ENCODE measurements at places on chromosomes 2 and 18. TPM values are rescaled to one million over a fixed set of nuclear protein-coding genes. Genes with fewer than 3 reads are reported as not detected.

DNA sequence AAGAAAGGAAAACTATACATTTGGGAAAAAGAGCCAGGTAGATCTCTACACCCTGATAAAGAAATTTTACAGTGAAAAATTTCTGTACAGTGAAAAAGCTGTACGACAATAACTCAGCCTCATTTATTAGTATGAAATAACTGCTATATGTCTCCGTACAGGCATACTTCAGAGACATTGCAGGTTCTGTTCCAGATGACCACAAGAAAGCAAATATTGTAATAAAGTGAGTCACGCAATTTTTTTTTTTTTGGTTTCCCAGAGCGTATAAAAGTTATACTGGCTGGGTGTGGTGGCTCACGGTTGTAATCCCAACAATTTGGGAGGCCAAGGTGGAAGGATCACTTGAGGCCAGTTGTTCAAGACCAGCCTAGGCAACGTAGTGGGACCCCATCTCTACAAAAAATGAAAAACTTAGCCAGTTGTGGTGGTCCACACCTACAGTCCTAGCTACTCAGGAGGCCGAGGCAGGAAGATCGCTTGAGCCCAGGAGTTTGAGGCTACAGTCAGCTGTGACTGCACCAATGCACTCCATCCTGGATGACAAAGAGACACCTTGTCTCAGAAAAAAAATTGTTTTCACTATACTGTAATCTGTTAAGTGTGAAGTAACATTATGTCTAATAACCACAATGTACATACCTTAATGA, 28.2 kb upstream of the AMMECR1L start:
- H3K27ac ChIP-seq, result no peak overlapping the region
- H3K4me3 ChIP-seq, result no peak overlapping the region
- no peaks in the 10 kb centered on the region for H3K36me3 ChIP-seq
- no peak for DNase-seq

GRCh38 chr18:37403100-37403781, 162.4 kb downstream of the CELF4 start:
- DNase-seq, result no peak
- no peaks in the 10 kb centered on the region for H3K27me3 ChIP-seq
- no peak overlapping the region for H3K4me3 ChIP-seq
- H3K4me1 ChIP-seq, result no peaks in the 10 kb centered on the region
- H3K36me3 ChIP-seq, result no peaks in the 10 kb centered on the region

GRCh38 chr2:8495189-8495989, 186.5 kb upstream of the ID2 start:
- no peaks in the 10 kb centered on the region for H3K4me1 ChIP-seq
- no peak overlapping the region for H3K4me3 ChIP-seq
- H3K27me3 ChIP-seq, result no peaks in the 10 kb centered on the region
- no peak overlapping the region for H3K27ac ChIP-seq

DNA sequence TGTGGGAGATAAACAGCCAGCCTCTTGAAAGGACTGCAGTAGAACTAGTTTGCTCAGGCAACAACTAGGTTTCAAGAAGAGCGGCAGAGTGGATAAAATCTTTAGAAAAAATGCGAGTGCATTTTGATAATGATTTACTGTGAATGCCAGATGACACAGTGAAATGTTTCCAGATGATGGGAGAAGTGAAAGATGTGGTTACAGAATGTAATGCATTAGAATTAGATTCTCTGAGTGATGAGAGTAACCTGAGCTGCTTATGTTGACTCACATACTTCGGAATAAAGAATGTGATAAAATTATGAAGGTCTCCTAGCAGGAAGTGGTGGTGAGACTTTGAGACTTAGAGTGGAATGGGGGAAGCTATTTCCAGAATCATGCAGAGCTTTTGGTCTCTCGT, 184.3 kb downstream of the GULP1 start:
- no peak overlapping the region for H3K27ac ChIP-seq

Gene DUSP19
- total RNA-seq, result 3.6 TPM

GRCh38 chr18:11565716-11566115, 43.7 kb upstream of the SLC35G4 start:
- no peak overlapping the region for H3K27ac ChIP-seq
- no peak overlapping the region for H3K4me3 ChIP-seq
- no peak for DNase-seq
- H3K4me1 ChIP-seq, result no peaks in the 10 kb centered on the region

Gene SERPINB7
- not detected for total RNA-seq

DNA sequence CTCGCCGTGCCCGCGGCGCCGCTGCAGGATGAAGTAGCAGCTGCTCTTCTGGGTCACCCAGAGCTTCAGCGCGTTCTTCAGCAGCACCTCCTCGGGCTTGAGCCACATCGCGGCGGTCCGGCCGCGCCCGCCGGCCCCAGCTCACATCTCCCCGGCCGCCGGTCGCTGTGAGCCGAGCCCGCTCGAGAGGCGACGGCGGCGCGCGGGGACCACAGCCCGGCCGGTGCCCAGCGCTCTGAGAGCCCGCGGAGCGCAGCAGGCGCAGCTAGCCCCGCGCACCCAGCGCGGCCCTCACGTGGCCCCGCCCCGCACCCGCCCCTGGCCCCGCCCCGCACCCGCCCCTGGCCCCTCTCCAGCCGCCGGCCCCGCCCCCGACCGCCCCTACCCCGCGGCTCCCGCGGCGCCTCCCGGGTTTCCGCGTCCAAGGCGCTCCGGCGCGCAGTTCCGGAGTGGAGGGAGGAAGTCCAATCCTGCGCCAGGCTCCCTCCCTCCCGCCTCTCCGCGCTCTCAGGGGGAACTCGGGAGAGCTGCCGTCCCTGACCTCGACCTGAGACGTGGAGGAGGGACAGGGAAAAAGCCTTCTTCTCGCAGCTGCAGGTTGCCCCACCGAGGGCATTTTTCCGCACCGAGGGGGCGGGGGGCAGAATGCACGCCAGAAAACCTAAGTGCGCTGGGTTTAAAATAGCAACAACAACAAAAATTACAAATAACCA, at the start of gene TBC1D8:
TBC1D8 (minus strand) TSS at position 237 of the 713 bp plus-strand sequence; CDS start at position 108, 129 bp downstream.
- peak within 1 kb of the TSS; percentile 50 for H3K4me3 ChIP-seq
- H3K4me1 ChIP-seq, result peaks cover 26% of the 10 kb centered on the region
- H3K27ac ChIP-seq, result no peak within 1 kb of the TSS
- H3K27me3 ChIP-seq, result peaks cover 7% of the 10 kb centered on the region
- H3K36me3 ChIP-seq, result no peaks in the 10 kb centered on the region

DNA sequence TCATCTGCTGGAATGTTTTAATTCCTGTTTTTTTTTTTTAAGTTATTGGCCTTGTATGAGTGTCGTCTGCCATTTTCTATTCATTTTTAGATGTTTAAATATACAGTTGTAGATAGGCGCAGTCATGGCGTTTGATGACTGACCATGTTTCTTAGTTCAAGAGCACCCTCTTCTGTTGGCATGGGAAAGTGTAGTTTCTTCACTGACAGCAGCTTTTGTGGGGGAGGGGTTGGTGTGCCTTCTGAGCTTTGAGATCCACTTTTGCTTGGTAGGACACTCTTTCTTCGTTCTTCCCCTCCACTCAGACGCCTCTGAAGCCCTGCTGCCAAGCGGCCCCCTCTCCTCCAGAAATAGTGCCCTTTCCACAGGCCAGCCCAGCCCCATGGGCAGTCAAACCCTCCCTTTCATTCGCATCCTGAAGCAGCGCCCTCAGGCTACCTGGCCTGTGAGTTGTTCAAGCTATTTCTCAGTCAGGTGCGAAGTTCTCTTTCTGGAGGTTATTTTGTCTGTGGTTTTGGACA, 492.0 kb downstream of the TNS1 start:
- H3K4me1 ChIP-seq, result no peaks in the 10 kb centered on the region
- H3K4me3 ChIP-seq, result no peak overlapping the region
- H3K27ac ChIP-seq, result no peak overlapping the region
- DNase-seq, result peak; percentile 8
- no peaks in the 10 kb centered on the region for H3K27me3 ChIP-seq
- no peaks in the 10 kb centered on the region for H3K36me3 ChIP-seq

Gene CTDSP1
- total RNA-seq, result 113 TPM

DNA sequence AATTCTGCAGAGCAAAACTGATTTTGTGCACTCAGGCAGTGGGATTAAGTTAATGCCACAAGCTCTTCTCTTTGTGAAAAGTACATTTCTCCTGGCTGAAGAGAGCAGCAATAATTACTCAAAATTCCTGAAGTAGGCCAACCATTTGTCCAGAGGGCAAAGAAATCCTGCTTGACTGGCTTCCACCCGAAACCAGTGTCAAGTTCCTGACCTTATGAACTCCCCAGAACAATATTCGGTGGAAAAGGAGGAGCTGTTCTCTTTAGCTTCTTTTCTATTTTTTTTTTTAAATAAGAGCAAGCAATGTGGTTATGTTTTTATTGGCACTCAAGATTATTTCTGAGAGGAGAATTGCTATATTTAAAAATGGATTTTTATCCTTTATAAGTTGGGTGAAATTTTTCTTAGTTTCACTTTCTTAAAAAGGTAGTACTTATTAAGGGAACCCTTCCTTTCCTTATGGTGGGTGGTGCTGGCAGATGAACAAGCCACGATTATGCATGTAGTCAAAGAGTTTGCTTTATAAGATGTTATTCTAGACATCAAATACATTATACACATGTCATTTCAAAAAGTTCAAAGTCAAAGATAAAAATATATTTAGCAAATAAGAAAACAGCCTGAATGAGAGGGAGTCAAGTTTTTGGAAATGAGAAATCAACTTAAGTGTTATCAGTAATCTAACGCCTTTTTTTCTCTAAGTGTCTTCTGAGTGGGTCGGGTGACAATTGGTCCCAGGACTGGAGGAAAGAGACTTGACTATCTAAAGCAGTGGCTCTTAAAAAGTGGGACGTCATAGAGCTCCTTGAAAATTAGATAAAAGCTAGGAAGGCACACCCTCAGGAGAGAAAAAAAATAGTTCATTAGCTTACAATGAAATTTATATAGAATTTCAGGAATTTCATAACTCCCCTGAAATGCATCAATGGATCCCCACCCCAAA, 194.5 kb downstream of the IKZF2 start:
- H3K36me3 ChIP-seq, result no peaks in the 10 kb centered on the region
- H3K4me3 ChIP-seq, result no peak overlapping the region
- DNase-seq, result no peak
- no peak overlapping the region for H3K27ac ChIP-seq
- H3K27me3 ChIP-seq, result no peaks in the 10 kb centered on the region
- H3K4me1 ChIP-seq, result peaks cover 9% of the 10 kb centered on the region

GRCh38 chr18:8699948-8700347, 5.4 kb upstream of the MTCL1 start:
- H3K27ac ChIP-seq, result no peak overlapping the region
- no peaks in the 10 kb centered on the region for H3K36me3 ChIP-seq
- peaks cover 9% of the 10 kb centered on the region for H3K4me1 ChIP-seq
- peaks cover 20% of the 10 kb centered on the region for H3K27me3 ChIP-seq
- no peak overlapping the region for H3K4me3 ChIP-seq

Gene PLEKHB2
- 48.2 TPM for total RNA-seq

GRCh38 chr2:128594953-128595677, 276.4 kb upstream of the HS6ST1 start:
- H3K36me3 ChIP-seq, result no peaks in the 10 kb centered on the region
- no peaks in the 10 kb centered on the region for H3K4me1 ChIP-seq
- no peak for DNase-seq
- no peaks in the 10 kb centered on the region for H3K27me3 ChIP-seq
- H3K4me3 ChIP-seq, result no peak overlapping the region

DNA sequence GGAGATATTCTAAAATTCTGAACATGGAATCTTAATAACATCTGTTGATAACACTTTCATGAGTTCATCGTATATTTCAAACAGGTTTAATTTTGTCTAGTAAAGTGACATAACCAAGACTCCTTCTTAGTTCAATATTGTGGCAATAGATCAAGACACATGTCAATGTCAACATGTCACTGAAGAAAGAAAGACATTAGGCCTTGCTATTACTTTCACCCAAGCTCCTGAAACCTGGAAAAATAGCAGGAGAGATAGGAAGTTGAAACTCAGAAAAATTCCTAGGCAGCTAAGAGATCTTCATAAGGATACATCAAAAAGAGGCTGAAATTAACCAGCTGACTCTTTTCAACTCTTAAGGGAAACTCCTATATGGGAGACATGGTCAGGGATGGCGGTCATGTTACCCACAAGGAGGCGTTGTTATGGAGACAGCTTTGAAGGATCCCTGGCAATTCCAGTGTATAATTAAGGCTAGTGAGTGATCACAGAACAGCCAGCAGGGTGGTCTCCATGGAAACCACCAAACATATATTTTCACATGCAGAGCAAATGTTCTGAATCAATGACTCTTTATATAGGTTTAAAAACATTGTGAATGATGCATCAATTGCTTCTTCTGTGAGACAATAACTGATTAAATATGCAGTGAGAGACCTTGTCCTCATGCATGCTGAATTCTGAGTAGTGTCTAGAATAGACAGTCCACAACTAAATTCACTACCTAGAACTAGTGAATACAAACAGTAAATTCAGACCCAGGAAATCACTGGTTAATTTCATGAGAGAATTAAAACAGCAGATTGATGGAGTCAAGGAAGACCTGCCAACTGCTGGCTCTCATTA, 115.3 kb upstream of the RIOK3 start:
- H3K36me3 ChIP-seq, result no peaks in the 10 kb centered on the region
- DNase-seq, result no peak
- no peaks in the 10 kb centered on the region for H3K27me3 ChIP-seq
- no peaks in the 10 kb centered on the region for H3K4me1 ChIP-seq
- no peak overlapping the region for H3K27ac ChIP-seq

GRCh38 chr2:2762913-2763312, 431.8 kb upstream of the MYT1L start:
- no peaks in the 10 kb centered on the region for H3K4me1 ChIP-seq
- no peak overlapping the region for H3K27ac ChIP-seq
- no peak for DNase-seq

Gene CCL20
- total RNA-seq, result 5.0 TPM

DNA sequence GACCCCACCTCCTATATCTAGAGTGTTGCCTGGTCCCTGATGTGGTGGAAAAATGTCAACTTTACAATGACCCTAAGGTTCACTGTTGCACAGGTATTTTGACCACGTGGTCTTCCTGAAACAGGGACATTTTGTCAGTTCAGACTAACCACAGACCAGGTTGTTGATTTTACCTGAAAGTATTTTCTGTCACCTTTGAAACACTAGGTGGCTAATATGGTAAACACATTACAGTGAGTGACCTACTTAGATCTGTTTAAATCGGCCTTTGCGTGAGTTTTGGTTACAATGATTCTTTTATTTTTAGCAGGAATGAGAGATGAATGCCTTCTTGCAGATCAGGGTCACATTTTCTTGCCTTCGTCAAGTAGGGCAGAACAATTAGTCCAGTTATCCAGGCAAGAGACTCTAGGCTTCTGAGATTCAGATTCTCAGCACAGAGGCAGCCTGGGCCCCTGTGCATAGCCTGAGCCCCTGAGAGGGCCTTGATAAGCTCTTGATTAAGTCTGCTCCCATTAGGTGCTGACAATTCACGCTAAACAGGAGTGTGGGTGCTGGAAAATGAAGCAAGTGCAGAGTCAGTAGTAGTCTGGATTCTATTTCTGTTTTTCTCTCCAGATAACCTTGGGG, 226.2 kb downstream of the KCNS3 start:
- H3K4me3 ChIP-seq, result no peak overlapping the region
- no peaks in the 10 kb centered on the region for H3K27me3 ChIP-seq
- H3K27ac ChIP-seq, result no peak overlapping the region
- H3K4me1 ChIP-seq, result no peaks in the 10 kb centered on the region
